ENCODE measurements at places on chromosomes 12 and 14.
A peak's percentile ranks its signal among the peaks of the same experiment; 100 is the strongest.

GRCh38 chr12:123388951-123389559, 5.1 kb downstream of the KMT5A start:
- no peak for DNase-seq

DNA sequence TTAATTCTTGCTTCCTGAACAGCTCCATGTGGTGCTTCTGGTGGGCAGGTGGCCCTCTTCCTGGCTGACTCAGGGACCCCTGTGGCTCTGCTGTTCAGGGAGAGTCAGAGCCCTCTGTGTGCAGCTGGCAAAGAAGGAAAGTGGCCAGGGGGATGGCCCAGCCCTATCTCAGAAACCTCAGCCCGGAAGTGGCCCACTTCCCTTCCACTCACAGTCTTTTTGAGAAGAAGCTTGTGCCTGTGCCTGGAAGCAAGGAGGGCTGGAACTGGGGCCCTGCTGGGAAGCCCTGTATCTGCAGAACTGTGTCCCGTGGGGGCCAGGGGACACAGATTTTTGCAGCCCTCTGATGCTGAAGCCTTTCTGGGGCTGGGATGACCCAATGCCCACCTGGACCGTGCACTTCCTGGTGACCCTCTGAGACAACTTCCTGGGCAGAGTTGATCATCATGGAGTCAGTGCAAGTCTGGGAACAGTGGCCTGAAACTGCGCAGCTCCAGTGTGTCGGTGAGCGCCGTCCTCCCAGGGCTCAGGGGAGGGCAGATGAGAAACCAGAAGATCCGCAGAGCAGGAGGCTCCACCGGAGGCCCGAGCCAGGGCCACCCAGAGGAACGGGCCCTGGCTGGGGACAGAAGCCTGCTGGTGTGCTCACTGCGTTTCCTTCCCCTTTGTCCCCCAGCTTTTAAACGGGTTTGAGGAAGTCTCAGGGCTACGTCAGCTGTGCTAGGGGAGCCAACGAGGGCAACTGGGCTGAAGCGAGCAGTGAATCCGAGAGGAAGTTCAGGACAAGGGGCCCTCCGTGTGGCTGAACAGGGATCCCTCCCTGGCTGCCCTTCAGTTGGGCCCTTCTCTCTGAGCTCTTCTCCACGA, 217.4 kb upstream of the RTL1 start:
- DNase-seq, result peak; percentile 45

GRCh38 chr12:81010641-81011040, 67.2 kb upstream of the ACSS3 start:
- DNase-seq, result no peak

DNA sequence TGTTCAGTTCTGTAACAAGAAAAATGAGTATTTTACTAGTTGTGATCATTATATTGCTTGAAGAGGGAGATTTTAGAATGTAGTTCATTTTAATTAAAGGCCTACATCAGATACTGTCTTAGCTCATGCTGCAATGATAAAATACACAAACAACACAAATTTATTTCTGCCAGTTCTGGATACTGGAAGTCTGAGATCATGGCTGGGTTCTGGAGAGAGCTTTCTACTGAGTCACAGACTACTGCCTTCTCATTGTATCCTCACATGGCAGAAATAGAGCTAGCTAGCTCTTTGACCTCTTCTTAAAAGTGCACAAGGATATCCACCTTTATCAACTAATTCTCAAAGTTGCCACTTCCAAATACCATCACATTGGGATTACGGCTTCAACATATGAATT, 53.8 kb downstream of the MIS18BP1 start:
- DNase-seq, result no peak

DNA sequence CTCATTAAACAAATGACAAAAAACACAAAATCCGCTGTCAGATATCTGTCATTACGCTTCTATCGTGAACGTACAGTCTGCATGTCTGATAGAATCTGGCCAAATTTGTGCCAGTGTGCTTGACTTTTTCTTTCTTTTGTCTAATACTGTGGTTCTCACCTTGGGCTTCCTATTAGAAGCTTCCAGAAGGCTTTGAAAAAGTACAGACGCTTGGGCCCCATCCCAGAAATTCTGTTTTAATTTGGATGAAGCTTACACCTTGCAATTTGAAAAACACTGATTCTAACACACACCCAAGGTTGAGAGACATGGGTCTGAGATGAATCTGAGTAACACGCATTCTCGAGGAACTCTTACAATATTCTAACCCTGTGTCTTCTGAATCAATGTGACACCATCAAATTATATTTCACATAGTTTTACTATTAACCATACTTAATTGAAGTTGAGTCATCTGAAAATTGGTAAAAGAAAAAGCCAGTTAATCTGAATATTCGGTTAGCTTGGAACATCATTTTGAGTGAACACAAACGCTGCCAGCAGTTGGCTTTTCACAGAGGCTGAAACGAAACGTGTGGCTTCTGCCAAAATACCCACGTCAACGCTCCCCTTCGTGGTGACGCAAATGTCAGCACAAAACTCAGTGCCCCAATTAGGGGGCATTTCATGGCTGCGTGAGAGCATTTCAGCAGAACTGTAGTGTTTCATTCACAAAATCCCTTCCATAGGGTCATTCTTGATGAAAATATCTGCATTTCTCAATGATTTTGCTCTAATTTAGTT, 420.5 kb downstream of the TMEM132D start:
- DNase-seq, result no peak

GRCh38 chr12:114894076-114894475, 210.1 kb upstream of the TBX3 start:
- no peak for DNase-seq

GRCh38 chr14:47626151-47627035, 49.0 kb downstream of the MDGA2 start:
- DNase-seq, result no peak

DNA sequence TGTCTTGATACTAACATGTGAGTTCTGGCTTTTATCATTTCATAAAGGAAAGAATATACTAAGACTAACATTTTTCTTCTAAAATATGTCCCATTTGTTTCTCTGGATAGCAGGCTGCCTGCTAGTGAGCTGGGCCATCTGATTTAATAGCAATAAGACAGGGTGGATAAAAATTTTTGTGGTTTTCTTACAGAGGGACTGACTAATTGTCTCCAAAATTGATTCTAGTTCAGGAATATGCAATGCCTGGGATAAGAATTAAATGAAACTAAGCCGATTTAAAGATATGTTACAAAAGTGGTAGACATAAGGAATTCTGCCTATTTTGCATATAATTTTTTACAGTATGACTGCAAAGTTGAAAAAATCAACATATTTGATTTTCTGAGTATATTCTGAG, 252.9 kb upstream of the NAV3 start:
- no peak for DNase-seq

DNA sequence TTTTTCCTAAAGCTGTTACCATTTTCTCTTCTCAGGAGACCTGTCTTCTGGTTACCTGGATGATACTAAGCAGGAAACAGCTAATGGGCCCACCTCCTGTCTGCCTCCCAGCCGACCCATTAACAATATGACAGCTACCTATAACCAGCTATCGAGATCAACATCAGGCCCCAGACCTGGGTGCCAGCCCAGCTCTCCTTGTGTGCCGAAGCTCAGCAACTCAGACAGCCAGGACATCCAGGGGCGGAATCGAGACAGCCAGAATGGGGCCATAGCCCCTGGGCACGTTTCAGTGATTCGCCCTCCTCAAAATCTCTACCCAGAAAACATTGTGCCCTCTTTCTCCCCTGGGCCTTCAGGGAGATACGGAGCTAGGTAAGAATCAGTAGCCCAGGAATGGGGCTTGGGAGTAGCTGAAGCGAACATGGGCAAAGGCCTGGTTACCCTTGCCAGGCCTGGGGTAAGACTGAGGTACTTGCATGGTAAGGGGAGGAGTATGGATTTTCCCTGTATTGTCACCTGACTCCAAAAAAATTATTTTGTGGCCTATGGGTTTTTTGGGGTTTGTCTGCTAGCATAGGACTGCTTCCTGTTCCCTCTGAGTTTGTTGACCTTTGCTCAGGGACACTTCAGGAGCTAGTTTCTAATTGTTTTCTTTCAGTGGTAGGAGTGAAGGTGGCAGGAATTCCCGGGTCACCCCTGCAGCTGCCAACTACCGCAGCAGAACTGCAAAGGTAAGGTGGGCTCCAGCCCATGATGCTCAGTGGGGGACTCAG, 26.6 kb downstream of the TRAFD1 start:
- DNase-seq, result no peak

DNA sequence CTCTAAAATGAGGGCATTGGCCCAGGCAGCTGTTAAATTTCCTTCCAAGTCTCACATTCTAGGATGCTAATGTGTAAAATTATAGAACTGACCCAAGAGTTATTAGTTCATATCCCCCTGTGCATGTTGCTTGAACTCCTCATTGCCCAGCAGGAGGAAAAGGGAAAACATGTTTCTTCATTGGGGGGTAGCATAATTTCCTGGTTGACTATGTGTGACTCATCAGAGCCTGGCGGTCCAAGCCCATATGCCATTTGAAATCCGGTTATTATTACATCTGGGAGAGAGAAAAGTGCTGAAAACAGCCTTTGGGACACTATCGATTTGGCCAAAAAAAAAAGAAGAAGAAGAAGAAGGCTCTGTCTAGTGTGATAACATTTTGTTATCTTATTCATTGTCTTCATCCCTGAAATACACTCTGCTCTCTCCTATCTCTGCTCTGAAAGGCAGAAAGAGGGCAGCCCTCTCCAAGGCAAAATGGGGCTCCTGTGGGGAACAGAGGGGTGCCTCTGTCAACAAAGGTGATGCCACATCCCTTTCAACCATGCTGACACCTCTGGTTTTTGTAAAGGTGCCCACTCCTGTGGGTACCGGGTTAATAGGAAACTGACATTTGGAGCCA, 114.2 kb downstream of the DAD1 start:
- DNase-seq, result no peak

DNA sequence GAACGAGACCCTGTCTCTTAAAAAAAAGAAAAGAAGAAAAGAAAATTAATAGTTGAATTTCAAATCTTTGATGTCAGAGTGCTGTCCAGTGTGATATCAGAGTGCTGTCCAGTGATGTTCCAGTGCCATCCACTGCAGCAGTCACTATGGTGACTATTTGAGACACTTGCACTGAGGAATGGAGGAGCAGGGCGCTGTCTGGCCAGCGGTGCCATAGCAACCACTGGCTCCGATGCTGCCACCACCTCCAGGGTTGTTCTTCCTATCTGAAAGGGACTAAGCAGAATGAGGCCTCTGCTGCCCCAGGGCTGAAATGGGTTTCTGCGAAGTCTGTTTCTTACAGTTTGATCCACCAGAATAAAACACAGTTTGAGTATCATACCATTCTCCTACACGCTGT, 272.9 kb downstream of the NUAK1 start:
- no peak for DNase-seq

DNA sequence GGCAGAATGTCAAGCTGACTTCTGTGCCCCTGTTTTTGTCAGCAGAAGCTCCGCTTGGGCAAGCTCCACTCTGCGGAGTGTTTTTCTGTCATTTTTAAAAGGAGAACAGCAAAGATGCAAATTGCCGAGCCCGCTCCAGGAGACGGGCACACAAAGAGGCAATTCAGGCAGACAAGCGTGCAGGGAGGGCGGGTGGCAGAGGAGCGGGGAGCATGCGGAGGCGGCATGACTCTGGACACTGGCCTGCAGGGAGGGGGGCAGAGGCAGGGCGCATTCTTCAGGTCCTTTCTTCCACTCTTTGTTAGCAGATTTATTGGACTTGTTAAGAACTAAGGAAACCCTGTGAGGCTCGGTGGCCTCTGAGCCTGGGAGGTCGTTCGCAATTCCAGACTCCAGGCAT, 187.3 kb upstream of the RMST start:
- DNase-seq, result no peak
